A549 treated with Mapracorat at 1 μM for 4 hours (cell line): ENCODE measurements at places on chromosomes 16 and 17. TPM values are rescaled to one million over a fixed set of nuclear protein-coding genes. Genes with fewer than 3 reads are reported as not detected.

DBNDD1 gene
- total RNA-seq: 47.5 to 63.7 TPM (median 58.7 TPM) in 5 replicates

VMO1 gene
- 0.68 to 1.6 TPM (median 0.81 TPM) in 5 replicates for total RNA-seq

CLCN7 gene
- 45.9 to 78.5 TPM (median 73.6 TPM) in 5 replicates for total RNA-seq

ACBD4 gene
- total RNA-seq: 6.0 to 8.5 TPM (median 8.2 TPM) in 5 replicates

PERCC1 gene
- total RNA-seq: not detected in 5 replicates

CLEC19A gene
- 0.11 to 0.32 TPM (median 0.19 TPM) in 4 of 5 replicates, not detected in the other for total RNA-seq

KRTAP4-6 gene
- not detected in 5 replicates for total RNA-seq

PAM16 gene
- 63.5 to 78.0 TPM (median 70.8 TPM) in 5 replicates for total RNA-seq

ST3GAL2 gene
- 18.2 to 24.9 TPM (median 22.9 TPM) in 5 replicates for total RNA-seq

TBKBP1 gene
- total RNA-seq: 4.2 to 6.5 TPM (median 5.1 TPM) in 5 replicates

TEX14 gene
- total RNA-seq: 0.13 to 0.29 TPM (median 0.15 TPM) in 5 replicates

KRTAP1-1 gene
- total RNA-seq: not detected in 5 replicates

KRTAP9-2 gene
- total RNA-seq: not detected in 5 replicates

EPX gene
- not detected in 5 replicates for total RNA-seq

TANC2 gene
- 28.3 to 53.2 TPM (median 40.6 TPM) in 5 replicates for total RNA-seq

ABI3 gene
- not detected in 5 replicates for total RNA-seq

SLC5A11 gene
- 0.24 to 0.51 TPM (median 0.39 TPM) in 5 replicates for total RNA-seq

DUSP3 gene
- total RNA-seq: 57.1 to 63.4 TPM (median 61.1 TPM) in 5 replicates

CHCT1 gene
- total RNA-seq: 0.54 to 0.57 TPM in 2 of 5 replicates, not detected in the others

CES5A gene
- not detected in 5 replicates for total RNA-seq

NSMCE1 gene
- 52.4 to 61.5 TPM (median 58.2 TPM) in 5 replicates for total RNA-seq

CD68 gene
- total RNA-seq: 26.4 to 36.3 TPM (median 34.8 TPM) in 5 replicates

SLC52A1 gene
- total RNA-seq: 0.42 to 0.97 TPM (median 0.76 TPM) in 5 replicates

TEKT5 gene
- total RNA-seq: not detected in 5 replicates

C16orf96 gene
- 0.03 to 0.06 TPM (median 0.05 TPM) in 3 of 5 replicates, not detected in the others for total RNA-seq

RNF135 gene
- 22.5 to 25.6 TPM (median 23.4 TPM) in 5 replicates for total RNA-seq

SLC13A2 gene
- 0.12 to 0.19 TPM (median 0.17 TPM) in 4 of 5 replicates, not detected in the other for total RNA-seq

ZNF423 gene
- total RNA-seq: 0.05 to 0.29 TPM (median 0.08 TPM) in 5 replicates

C16orf86 gene
- 0.13 to 0.30 TPM in 2 of 5 replicates, not detected in the others for total RNA-seq

EFNB3 gene
- total RNA-seq: 1.1 to 1.3 TPM (median 1.2 TPM) in 5 replicates

GPRC5B gene
- total RNA-seq: 28.8 to 39.0 TPM (median 38.4 TPM) in 5 replicates

CHST6 gene
- total RNA-seq: 0.14 to 0.20 TPM (median 0.16 TPM) in 5 replicates

BIRC5 gene
- total RNA-seq: 102 to 105 TPM (median 103 TPM) in 5 replicates

TPSB2 gene
- not detected in 5 replicates for total RNA-seq

C17orf75 gene
- 24.6 to 35.4 TPM (median 29.4 TPM) in 5 replicates for total RNA-seq

KRT34 gene
- 0.14 to 0.41 TPM (median 0.39 TPM) in 5 replicates for total RNA-seq

MT1G gene
- total RNA-seq: not detected in 5 replicates

TEX19 gene
- total RNA-seq: 0.26 to 0.51 TPM (median 0.39 TPM) in 5 replicates

SEPTIN12 gene
- not detected in 5 replicates for total RNA-seq

HOXB7 gene
- total RNA-seq: 30.6 to 34.4 TPM (median 32.6 TPM) in 5 replicates

SYCE1L gene
- 3.6 to 12.7 TPM (median 7.9 TPM) in 5 replicates for total RNA-seq

HOXB3 gene
- 4.2 to 6.1 TPM (median 5.1 TPM) in 5 replicates for total RNA-seq
